Globus pallidus (tissue), 1 donor: ENCODE measurements at places on chromosomes 2 and 18.

- peak; percentile 24 for DNase-seq
Measured at GRCh38 chr18:36128530-36128870, 640 bp downstream of the SLC39A6 start.

DNA sequence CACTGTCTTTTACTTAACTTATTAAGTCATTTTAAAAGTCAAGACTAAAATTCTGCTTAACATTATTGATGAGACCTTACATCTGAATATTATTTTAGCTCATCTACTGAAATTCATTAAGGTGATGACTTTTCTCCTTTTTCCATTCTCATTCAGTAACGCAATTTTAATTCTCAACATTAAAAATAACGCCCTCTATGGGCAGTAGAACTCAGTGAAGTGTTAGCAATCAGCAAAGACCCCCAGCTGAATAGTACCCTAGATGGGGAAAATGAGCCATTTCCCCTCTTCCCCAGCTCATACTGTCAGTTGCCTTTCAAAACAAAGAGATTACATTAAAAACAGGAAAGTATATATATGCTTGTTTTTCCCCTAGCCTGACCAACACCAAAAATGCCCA lies 203.3 kb downstream of the NR4A2 start:
- DNase-seq, result no peak

DNA sequence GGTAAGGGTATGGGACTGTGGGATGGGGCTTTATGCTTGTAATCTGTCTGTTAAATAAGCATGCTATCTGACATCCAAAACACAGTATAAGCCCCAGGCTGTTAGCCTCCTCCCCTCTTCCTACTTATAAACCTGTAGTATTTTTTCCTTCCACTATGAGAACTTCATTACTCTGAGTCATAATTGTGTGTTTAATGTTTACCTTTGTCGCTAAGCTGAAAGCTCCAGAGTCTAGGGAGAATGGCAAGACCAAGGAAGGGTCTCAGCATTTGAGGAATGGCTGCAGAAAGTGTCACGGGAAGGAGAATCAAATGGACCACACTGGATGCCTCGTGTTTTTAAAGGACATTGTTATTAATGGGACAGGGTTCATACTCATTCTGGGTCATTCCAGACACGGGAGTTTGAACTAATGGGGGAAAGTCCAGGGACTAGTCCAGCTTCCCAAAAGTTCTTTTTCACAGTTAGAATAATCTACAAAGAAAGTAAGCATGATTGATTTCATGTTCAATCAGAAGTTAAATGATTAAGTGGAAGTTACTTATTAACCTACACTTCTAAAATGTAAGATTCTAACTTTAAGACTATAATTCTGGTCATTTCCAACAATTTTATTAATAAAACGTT lies 292.2 kb downstream of the AFF3 start:
- DNase-seq, result no peak

DNA sequence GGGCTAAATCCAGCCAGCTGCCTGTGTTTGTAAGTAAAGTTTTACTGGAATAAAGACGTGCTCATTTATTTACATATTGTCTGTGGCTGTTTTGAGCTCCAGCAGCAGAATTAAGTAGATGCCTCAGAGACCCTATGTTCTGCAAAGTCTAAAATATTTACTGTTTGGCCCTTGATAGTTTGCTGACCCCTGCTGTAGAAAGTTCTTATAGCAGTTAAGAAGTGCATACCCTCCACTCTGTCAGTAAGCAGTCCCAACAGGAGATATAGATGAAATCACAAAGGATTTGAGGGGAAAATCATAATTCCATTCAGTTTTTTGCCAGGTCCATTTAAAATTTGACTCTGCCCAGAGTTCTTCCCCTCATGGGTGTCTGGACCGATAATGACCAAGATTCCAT lies 50.1 kb upstream of the ITM2C start:
- DNase-seq, result no peak

DNA sequence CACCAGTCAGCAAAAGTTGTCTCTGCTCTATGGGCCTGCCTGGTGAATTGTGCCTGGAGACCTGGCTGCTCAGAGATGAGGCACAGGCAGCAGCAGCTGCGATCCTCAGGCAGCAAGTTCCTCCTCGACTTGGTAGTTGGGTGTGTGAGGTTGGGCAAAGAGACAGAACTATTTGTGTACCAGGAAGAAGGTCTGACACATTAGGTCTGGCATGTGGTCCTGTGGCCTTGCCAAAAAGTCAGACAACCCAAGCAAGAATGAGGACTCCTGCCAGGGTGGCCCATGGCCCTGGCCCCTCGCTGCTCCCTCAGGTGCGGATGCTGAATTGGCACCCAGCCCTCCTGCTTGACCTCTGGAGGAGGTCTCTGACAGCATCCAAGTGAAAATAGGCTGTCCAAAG lies 192.7 kb downstream of the DYSF start:
- DNase-seq, result peak; percentile 40

DNA sequence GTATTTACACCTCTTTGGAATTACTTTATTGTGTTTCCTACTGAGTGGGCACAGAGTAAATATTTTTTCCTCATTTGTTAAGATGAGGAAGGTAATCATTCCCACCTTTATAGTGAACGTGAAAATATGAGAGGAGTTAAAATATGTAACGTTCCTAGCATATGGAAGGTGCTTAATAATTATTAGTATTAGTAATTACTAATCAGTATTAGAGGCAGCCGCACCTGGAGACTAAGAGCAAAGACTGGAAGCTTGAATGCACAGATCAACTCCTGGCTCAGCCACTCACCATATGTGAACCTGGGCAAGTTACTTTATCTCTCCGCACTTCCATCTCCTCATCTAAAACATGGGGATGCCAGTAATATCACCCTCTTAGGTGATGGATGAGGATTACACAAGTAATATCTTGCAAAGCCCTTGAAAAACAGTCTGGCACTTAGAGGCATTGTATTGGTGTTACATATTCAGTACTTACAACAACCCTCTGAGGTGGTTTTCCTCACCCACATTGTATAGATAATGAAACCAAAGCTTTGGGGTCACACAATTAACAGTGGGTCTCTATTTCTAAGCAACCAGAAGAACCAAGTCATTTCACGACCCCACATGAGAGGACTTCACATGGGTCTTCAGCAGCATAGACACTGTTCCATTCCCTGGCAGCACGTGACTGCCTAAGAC lies 100.3 kb upstream of the KCTD1 start:
- DNase-seq, result no peak

DNA sequence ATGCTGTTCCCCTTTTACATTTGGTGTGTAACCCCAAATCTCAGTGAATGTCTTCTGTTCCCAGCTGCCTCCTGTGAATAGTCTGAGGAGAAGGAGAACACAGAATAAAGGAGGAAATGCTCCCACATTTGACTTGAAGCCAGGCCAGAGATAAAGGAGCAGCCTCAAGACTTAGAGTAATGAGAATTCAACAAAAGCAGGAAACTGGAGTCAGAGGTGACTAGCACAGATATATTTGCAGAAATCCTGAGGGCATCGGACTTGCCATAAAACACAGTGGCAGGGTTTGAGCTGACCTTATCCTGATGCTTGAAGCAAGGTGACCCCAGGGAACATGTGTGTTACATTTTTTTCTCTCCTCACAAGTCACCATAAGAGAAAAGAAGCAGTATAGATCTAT lies 291.4 kb upstream of the RND3 start:
- no peak for DNase-seq

- no peak for DNase-seq
Measured at GRCh38 chr18:76903386-76903785, 81.0 kb downstream of the ZNF236 start.

- DNase-seq, result no peak
Measured at GRCh38 chr2:28216331-28216730, 176.3 kb upstream of the FOSL2 start.

GRCh38 chr2:232876978-232877441 lies 6.9 kb downstream of the SNORC start:
- no peak for DNase-seq

GRCh38 chr2:84456156-84456555 lies 2.9 kb downstream of the SUCLG1 start:
- no peak for DNase-seq

DNA sequence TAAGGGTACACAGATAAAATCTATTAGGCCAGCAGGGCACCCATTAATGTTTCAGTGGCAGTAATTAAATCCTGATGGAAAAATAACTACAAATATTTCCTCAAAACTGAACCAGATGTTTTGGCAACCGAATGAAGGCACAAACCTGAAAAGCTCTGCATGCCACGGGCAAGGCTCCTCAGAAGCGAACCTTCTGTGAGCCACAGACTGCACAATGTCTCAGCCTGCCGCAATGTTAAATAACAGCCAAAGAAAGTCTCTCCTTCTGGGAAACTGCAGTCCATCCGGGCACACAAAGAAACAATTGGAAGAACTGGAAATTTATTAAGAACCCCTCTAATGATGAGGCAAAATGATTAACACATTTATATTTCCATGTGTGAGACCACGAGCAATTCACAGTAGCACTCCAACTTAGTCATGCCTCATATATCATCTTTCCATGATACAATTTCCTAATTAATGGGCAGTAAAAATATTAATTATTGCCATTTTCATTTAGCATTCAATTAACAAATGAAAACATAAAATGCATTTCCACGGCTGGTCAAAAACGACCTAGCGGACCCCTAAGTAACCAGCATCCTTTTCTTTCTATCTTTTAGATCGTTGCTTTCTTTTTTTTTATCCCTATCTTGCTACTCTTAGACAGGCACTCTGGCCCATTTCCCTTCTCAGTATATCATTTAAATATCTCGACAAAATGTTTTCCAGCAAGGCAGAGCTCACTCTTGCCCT lies 237.5 kb downstream of the EPHA4 start:
- DNase-seq, result no peak

GRCh38 chr2:67408346-67408745 lies 11.2 kb downstream of the ETAA1 start:
- DNase-seq, result no peak

DNA sequence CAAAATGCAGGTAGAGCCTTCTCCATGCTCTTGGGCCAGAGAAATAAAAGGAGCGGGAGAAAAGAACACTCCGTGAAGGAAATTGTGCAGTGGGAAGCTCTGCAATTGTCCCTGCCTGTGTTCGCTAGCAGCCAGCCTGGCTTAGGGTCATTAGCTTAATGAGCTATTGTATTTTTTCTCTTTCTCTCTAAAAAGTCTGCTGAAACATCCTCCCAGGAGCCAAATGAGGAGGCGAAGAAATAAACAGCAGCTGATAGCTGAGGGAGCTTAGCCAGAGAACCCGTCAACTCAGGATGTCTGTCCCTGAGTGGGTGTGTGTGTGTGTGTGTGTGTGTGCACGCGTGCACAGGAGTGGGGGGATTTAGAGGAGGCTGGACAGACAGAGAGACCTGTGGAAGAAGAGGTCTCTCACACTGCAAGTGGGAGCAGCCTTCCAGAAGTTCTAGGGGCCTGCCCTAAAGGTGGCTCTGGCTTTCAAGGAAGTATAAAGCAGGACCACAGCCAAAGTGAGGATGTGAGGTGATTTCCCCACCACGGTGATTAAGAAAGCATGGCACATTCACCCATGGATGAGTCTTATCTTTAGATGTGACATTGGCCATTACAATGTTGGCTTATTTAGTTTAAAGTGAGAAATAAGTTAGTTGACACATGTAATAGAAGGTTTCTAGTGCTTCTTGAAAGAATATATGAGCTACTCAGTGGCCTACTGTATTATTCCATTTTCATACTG lies 690.4 kb downstream of the RNF144A start:
- DNase-seq, result no peak

GRCh38 chr18:8277270-8277669 lies 332.0 kb upstream of the RAB12 start:
- DNase-seq, result no peak

DNA sequence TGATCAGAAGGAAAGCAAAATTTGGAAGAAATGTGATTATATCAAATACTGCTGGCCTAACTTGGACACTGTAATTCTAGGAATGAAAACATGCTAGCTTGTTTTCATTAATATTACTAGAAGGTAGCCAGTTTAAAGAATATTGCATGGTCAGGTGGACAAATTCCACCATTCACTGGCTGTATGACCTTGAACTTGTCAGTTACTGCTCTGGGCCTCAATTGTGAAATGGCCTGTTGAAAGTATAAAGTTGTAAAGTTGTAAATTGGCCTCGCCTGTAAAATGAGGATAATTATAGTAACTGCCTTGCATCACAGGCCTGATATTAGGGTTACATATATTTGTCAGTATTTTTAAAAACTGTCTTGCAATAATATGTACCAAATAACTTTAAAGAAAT lies 398.4 kb upstream of the CHST9 start:
- DNase-seq, result no peak

GRCh38 chr2:201267278-201268030 lies 7.1 kb downstream of the CASP8 start:
- DNase-seq, result no peak

DNA sequence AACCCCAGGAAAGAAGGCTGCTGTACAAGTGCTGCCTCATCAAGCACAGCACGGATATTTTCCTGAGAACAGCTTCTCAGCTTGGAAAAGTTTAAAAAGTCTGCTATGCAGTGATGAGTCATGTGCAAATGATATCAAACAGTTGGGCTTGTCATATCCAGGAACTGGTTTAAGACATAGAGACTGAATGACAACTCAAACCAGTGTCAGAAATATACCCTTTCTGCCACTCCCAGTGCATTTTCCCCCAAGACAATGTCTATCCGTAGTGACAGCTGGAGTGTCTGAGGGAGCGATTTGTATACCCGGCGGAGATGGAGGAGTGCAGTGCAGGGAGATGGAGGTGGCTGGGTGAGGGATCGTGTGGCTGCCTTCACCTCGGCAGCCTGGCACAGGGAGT lies 28.2 kb downstream of the SOX11 start:
- no peak for DNase-seq

DNA sequence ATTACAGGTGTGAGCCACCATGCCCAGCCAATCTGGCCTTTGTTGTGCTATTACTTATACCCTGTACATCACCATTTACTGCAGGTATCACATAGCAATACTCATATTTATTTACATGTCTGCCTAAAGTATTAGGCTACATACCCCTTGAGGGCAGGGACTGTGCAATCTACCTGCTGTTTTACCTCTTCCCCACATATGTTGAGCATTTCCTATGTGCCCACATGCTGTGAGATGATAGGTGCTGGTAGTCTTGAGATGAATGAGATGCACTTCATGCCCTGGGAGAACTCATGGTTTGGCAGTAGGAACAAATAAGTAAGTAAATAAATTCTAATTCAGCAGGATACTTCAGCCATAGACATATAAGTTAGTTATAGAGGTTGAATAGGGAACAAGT lies 59.2 kb downstream of the TTC39C start:
- DNase-seq, result no peak

GRCh38 chr18:5611221-5611620 lies 67.4 kb upstream of the EPB41L3 start:
- DNase-seq, result no peak

- no peak for DNase-seq
Measured at GRCh38 chr2:126902152-126902835, 3.6 kb downstream of the TEX51 start.

GRCh38 chr2:23311186-23311585 lies 73.8 kb upstream of the KLHL29 start:
- no peak for DNase-seq
